H1 (cell line): ENCODE measurements at places on chromosomes 13 and 19.

- H3K27ac ChIP-seq, result no peak overlapping the region
- H3K4me1 ChIP-seq, result no peaks in the 10 kb centered on the region
- H3K36me3 ChIP-seq, result no peaks in the 10 kb centered on the region
- DNase-seq, result no peak
Observed at GRCh38 chr13:96090240-96091101, 564 bp downstream of the HS6ST3 start.

DNA sequence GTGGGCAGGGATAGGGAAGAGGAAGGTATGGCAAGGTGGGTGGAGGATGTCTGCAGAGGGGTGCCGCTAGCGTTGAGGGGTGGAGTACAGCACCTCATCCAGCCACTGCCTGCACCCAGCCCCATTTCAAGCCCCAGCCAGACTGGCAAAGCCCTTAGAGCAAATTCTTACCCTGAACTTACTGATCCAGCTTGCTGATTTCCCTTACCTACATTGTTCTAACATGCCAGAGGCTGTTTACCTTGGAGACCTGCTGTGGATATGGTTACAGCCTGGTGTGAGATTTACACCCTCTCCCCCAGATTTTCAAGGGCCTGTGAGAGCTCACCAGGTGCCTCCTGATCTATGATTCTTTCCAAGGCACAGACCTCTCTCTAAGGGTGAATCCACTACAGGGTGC, 86.0 kb downstream of the ZNF726 start:
- no peaks in the 10 kb centered on the region for H3K4me1 ChIP-seq
- H3K36me3 ChIP-seq, result no peaks in the 10 kb centered on the region
- no peaks in the 10 kb centered on the region for H3K27me3 ChIP-seq

DNA sequence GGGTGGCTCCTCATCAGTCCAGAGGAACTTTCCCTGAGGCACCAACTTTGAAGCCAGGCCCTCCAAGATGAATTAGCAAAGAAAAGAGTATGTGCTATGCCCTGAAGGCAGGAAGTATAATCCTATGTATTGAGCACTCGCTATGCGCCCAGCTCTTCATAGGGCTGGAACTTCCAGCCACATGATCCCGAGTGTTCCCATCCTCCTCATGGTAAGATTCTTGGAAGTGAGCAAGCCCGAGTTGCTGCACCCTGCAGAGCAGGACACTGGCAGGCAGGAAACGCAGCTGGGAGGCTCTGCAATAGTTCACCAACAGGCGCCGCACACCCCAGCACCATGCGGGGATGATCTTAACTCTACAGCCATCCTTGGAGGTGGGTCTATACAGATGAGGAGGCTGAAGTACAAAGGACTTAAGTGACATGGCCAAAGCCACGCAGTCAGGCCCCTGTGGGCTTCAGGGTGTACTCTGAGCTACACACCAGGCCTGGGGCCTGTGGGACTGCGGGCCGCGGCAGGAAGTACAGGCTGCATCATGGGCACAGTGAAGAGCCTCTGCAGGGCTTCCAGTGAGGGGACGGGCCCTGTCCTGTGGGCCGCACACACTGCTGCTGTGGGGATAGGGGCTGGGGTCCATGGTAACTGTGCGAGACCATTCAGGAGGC, 25.1 kb downstream of the C19orf47 start:
- peaks cover 34% of the 10 kb centered on the region for H3K36me3 ChIP-seq
- H3K27ac ChIP-seq, result no peak overlapping the region
- no peak overlapping the region for H3K4me3 ChIP-seq
- no peaks in the 10 kb centered on the region for H3K4me1 ChIP-seq

DNA sequence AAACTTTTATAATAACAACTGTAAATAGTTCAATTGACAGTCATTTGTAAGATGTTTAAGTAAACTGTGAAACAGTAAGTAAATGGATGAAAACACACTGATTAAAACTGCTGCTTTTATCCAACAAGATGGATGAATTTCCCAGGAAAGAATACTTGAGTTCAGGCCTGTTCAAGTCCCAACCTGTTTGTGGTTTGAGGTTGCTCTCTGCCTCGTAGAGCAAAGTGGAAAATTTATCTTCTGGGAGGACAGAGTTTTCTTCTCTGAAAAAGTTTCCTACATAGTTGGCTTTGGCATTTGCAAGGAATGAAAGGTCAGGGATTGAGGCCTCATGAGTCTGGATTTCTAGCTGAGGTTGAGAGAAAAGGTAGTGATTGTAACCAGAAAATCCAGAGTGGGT, 15.2 kb upstream of the ZNF543 start:
- DNase-seq, result no peak
- H3K27me3 ChIP-seq, result no peaks in the 10 kb centered on the region
- H3K36me3 ChIP-seq, result no peaks in the 10 kb centered on the region; the same call in 1 of the 2 replicates
- no peaks in the 10 kb centered on the region for H3K4me1 ChIP-seq
- no peak overlapping the region for H3K27ac ChIP-seq
- H3K4me3 ChIP-seq, result no peak overlapping the region

GRCh38 chr19:3785451-3785937, 687 bp downstream of the MATK start:
- peak overlapping the region; percentile 56 for H3K4me3 ChIP-seq
- no peaks in the 10 kb centered on the region for H3K4me1 ChIP-seq
- peaks cover 7% of the 10 kb centered on the region for H3K27me3 ChIP-seq
- no peak overlapping the region for H3K27ac ChIP-seq
- no peak for DNase-seq
- H3K36me3 ChIP-seq, result no peaks in the 10 kb centered on the region

DNA sequence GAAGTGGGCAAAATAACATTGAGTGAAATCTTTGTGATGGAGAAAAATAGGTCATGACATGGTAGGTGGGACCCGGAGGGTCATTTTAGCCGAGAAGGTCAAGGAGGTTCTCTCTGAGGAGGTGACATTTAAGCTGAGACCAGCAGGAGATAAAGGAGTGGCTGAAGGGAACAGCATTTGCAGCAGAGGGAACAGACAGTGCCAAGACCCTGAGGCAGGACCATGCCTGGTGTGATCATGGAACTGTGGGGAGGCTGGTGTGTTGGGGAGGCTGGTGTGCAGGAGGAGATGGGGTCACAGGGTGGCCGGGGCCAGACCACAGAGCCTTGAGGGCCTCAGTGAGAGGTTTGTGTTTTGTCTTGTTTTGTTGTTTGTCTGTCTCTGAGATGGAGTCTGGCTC, 59.4 kb upstream of the KLF2 start:
- H3K27me3 ChIP-seq, result no peaks in the 10 kb centered on the region
- no peaks in the 10 kb centered on the region for H3K36me3 ChIP-seq
- no peaks in the 10 kb centered on the region for H3K4me1 ChIP-seq
- H3K4me3 ChIP-seq, result no peak overlapping the region

DNA sequence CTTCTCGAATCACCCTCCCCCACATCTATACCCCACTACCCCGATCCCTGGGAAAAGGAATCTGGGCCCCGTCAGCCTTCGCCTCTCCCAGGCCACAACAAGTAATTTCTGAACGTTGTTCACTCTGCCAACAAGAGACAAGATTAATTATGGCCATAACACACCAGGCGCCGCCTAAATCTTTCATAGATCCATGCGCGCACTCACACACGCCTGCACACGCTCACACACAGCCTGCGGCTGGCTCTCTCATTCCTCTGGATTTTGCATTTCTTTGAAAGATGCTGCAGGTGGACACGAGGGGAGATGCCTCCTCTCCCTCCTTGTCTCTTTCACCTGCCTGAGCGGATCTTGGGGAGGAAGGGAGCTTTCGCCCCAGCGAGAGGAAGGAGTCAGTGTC, 17.1 kb downstream of the ZNRF4 start:
- H3K27me3 ChIP-seq, result no peaks in the 10 kb centered on the region
- H3K27ac ChIP-seq, result no peak overlapping the region
- no peak overlapping the region for H3K4me3 ChIP-seq
- DNase-seq, result no peak

- H3K27me3 ChIP-seq, result no peaks in the 10 kb centered on the region
- no peaks in the 10 kb centered on the region for H3K36me3 ChIP-seq
- DNase-seq, result no peak
- H3K4me3 ChIP-seq, result no peak overlapping the region
- H3K4me1 ChIP-seq, result no peaks in the 10 kb centered on the region
Observed at GRCh38 chr19:50358483-50359327, 6.7 kb downstream of the NAPSA start.

GRCh38 chr13:98549006-98549727, 27.7 kb downstream of the STK24 start:
- no peaks in the 10 kb centered on the region for H3K4me1 ChIP-seq
- H3K4me3 ChIP-seq, result no peak overlapping the region
- H3K27ac ChIP-seq, result no peak overlapping the region
- no peak for DNase-seq
- 0 out of 2 replicates have a peak, but pooled peaks cover 2% of the 10 kb centered on the region for H3K36me3 ChIP-seq
- no peaks in the 10 kb centered on the region for H3K27me3 ChIP-seq

DNA sequence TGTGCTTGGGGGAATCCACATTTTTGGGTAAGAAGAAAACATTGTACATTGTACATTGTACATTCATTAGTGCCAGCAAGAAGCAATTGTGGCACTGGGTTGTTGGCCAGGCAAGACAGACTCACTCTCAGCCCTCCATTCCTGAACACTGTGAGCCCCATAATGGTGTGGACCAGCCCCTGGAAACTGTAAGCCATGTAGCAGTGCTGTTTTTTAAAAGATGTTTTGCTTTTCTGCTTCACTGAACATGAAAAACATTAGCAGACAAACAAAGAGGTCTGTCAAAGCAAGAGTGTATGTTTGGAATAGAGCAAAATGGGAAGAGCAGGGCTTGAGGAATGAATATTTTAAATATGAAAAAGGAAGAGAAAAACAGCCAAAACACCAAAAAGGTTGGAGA, 39.1 kb upstream of the IL17D start:
- no peak for DNase-seq
- no peak overlapping the region for H3K27ac ChIP-seq
- no peaks in the 10 kb centered on the region for H3K36me3 ChIP-seq
- no peak overlapping the region for H3K4me3 ChIP-seq
- H3K4me1 ChIP-seq, result no peaks in the 10 kb centered on the region

DNA sequence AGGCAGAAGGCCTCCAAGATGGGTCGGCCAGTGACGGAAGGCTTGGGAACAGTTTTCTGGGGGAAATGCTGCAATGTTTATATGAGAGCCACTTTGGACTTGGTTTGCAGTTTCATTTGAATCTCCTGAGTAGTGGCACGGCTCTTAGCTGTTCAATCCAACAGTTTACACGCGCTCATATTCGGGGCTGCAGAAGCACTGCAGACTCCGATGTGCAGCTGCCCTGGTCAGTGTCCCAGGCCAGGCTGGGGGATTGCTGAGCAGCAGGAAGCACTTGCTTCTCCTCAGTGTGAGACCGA, 31.7 kb downstream of the CEBPG start:
- H3K27me3 ChIP-seq, result no peaks in the 10 kb centered on the region
- no peaks in the 10 kb centered on the region for H3K36me3 ChIP-seq
- H3K4me3 ChIP-seq, result no peak overlapping the region
- H3K4me1 ChIP-seq, result peaks cover 5% of the 10 kb centered on the region; the same call in 1 of the 2 replicates

GRCh38 chr13:95155504-95155903, 145.7 kb downstream of the ABCC4 start:
- H3K36me3 ChIP-seq, result no peaks in the 10 kb centered on the region
- H3K27me3 ChIP-seq, result no peaks in the 10 kb centered on the region; the same call in 1 of the 2 replicates
- H3K4me1 ChIP-seq, result peaks cover 10% of the 10 kb centered on the region
- no peak overlapping the region for H3K27ac ChIP-seq
